CD14-positive monocyte (primary cell): ENCODE measurements at places on chromosomes 4 and X. TPM values are rescaled to one million over a fixed set of nuclear protein-coding genes. Genes with fewer than 3 reads are reported as not detected.

DNA sequence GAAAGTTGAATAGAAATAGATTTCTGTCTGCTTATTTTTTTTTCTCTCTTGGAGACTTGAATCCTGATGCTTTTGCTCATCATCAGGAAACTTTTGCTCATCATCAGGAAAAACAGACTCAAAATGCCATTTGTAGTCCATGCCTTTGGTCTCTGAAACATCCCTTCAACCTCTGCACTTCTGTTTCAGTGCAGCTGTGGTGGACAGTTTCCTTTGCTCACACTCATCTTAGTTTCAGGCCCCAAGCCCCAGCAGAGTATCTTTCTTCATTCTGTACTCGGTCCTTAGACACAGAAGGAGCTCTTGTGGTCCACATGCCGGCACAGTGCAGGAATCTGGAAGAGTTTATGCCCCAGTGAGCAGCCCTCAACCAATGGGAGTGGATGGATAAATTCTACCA, 337.9 kb downstream of the PPP3CA start:
- no peak for DNase-seq

DNA sequence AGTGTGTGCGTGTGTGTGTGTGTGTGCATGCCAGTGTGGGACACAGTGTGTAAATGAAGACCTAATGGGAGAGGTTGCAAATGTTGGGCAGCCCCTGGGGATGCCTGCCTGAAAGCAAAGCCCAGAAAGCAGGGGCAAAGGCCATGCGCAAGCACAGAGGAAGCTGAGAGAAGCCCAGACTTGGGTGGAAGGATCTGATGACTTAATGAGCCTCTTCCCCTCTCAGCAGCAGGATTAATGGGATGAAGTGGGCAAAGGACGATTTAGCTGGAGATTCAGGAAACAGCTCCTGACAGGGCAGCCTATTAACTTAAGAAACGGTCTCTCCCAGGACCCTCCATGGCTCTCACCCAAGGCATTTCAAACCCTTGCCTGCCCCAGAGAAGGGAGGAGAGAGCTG, 107.3 kb downstream of the EFNB1 start:
- no peak for DNase-seq

GRCh38 chr4:164615964-164616363, 138.0 kb upstream of the SMIM31 start:
- DNase-seq, result no peak

Gene RS1
- 0.08 TPM in 1 of 2 replicates, not detected in the other for polyA plus RNA-seq

Gene TMEM192
- 22.4 TPM for polyA plus RNA-seq

GRCh38 chr4:165635951-165636350, 237.1 kb upstream of the TLL1 start:
- DNase-seq, result no peak

Gene SUPT20HL1
- not detected for polyA plus RNA-seq

Gene RPS6KA6
- not detected for polyA plus RNA-seq

DNA sequence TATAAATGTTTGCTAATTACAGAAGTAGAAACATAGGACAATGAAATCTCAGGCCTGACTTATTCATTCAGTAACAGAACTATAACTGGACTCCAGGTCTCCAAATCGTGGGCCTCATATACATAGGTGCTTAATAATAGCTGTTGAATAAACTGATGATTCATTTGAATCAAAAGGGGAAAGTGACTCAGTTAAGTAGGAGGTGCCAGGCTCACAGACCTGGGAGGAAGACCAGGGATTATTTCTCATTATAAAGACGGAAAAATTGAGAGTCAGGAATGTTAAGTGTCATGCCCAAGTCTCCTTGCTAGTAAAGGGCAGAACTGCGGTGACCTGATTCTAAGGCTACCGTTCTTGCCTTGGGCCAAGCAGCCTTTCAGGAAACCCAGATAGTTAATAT, 131.5 kb downstream of the HS3ST1 start:
- DNase-seq, result no peak

Gene GPR101
- not detected in 2 replicates for polyA plus RNA-seq

DNA sequence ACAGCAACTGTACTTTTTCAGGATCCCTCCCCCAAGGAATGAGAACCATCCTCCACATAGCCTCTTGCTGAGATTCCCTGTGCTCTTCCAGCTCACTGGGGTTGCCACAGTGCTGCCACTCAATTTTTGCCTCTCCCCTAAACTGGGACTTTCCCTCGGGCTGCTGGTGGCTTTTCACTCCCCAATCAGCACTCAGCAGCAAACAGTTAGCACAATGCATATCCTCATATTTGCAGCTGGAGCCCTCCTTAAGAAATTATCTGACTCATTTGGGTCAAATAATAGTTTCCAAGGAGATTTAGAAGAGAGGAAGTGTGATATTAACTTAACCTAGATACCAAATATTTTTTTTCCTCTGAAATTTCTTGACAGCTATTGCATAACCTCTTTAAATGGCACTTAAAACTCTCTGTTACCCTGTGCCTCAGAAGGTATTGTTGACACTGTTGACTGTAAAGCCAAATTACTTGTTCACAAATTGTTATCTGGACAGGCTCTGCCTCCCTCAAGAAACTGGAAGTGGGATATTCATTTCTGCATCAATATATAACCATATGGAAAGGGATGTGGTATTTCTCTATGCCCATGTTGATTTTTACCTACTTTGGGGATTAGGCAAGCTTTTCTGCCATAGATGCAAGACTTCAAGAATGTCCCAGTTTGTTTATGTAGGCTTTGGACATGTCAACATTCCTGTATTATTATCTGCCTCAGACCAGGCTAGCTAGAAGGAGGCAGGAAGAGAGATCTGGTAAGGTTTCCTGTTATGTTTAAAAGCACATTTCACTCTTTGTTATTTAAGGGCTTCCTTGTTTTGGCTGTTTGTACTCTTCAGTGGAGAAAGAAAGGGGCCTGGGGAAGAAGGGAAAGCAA, 58.0 kb downstream of the SEPTIN11 start:
- peak; percentile 84 for DNase-seq

DNA sequence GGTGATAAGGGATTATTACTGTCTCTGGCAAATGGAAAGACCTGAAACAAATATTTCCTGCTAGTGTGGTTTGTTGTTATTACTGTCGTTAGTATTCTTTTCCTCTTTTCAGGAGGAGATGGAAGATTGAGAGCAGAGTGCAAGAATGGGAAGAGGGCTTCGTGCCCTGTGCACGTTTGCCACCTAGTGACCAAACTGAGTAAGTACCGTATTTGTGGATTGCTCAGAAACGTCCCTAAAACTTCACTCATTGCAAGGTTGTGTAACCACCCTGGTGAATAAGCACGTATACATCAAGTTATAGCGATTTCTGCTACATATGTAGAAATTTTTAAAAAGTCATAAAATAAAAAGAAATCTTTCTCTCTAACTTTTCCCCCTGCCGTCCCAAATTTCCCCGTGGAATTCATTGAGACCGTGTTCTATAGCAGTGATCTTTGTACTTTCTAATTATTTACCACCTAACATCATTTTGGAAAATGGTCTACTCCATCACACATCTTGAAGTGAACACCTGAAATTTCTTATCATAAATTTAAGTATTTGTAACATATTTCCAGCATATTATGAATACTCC, 24.3 kb downstream of the LINC00632 start:
- DNase-seq, result peak; percentile 2
